Memory B cell (primary cell): ENCODE measurements at places on chromosomes 3 and 15.

GRCh38 chr3:13008155-13008995 lies 64.9 kb downstream of the IQSEC1 start:
- DNase-seq: no peak

GRCh38 chr3:78079514-78079913 lies 1039.6 kb downstream of the ROBO2 start:
- DNase-seq: no peak

DNA sequence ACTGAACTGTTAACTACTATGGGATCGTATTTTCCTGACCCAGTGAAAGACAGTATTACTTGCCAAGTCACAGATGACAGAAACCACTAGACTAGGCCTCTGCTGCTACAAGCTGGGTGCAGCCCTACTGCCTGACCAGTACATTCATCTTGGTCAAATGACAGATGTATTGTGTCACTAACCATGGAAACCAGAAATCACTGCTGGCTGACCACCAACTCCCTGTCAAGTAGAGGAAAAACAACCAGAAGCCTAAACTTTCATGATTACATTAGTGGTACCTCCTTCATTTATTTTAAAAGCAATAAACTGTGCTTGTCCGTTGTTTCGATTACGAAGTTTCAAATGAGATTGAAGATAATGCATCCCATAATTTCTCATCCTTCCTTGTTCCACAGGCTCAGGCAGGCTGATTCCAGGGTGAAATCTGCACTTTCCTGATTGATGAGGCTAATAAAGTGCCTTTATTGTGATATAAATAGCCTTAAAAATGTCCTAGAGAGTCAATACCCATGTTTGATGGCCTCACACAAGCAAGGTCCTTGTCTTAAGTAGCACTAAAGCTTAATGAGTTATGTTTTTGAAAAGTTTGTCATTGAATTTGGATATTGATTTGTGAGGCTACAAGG lies 309.7 kb downstream of the LSAMP start:
- DNase-seq: no peak

DNA sequence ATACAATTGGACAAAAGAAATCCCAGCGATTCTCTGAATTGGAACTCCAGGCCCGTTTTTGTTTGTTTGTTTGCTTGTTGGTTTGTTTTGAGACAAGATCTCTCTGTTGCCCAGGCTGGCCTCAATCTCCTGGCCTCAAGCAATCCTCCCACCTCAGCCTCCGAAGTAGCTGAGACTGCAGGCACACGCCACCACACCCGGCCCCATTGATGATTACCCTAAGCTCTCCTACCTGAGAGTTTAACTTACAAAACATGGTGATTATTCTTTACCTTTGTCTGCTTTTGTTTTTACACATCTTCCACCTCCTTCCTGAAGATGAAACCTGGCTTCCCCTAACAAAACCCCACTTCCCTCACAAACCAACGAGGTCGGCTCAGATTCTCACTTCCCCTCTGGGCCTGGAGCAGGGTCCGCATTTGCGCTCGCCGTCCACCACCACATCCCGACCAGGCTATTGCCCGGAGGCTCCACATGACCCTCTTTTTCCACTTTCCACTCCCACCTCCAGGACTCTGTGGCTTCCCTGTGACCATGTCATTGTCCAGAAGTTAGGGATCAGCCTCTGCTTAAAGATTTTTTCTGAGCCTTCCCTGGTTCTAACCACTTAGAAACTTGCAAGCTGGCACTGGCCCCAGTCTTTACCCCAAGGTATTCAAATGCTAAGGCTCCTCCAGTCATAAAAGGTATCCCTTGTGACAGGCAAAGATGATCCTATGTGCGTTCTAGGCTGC lies 14.8 kb downstream of the KLHL6 start:
- peak; percentile 49 for DNase-seq

DNA sequence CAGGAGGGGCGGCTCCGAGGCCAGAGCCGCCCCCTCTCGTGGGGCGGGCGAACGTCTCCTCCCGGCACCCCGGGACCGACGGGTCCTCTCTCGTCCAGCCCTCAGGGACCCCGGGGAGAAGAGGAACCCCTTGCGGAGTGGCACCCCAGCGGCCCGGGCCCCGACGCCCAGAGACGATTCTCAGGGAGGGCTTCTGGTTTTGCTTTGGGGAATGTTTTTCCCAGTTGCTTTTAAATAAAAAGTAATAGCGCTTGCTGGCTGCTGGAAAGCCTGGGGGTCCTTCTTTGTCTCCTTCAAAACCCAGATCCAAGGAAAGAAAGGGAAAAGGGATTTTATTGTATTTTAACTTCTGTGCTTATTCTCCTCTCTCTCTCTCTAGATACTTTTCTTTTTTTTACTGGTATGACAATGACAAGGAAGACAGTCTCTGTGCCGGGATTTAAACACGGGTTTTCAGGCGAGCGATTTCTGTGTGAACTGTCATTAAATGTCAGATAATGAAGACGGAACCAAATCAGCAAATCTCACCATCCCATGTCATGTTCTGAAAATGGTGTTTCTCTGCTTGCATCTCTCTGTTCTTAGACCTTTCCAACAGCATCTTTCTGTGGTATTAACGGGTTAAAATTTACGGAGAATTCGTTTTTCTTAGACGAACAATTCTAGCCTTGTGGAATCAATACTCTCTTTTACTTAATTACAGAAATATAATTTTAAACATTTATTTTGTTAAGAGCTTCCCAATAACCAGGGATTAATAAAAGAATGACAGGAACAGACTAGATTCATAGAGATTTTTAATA lies 530 bp upstream of the PCOLCE2 start:
- no peak for DNase-seq

DNA sequence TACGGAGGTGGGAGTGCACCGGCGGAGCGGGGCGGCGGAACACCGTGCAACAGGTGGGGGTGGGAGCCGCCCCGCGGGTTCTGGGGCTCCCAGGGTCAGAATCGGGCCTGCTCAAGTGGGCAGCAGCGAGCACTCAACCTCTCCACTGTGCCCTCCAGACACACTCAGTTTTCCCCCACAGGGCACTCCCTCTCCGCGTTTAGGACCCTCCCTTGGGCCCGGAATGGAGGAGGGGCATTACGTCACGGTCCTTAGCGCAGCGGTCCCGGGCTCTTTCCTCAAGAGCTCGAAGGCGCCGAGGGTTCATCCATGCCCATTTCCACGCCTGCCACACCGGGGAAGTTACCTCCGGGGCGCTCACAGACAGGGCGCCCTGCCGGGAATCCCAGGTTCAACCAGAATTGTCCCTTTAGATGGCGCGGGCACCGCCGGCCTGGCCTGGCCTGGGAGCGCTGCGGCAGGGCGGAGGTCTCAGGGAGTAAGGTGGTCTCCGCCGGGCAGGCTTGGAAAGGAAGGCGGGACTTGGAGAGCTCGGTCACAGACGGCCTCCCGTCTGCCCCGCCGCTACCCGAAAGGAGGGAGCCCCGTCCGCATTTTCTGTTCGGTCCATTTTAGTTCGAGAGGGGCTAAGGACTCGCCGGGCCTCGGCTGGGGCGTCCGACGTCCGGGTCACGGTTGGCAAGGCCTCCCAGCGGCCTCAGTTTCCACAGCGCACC lies 5.1 kb downstream of the RNU6-1 start:
- no peak for DNase-seq

- DNase-seq: no peak
Observed at GRCh38 chr3:58647381-58648141, 19.0 kb downstream of the FAM3D start.

GRCh38 chr3:35789042-35789831 lies 149.9 kb downstream of the ARPP21 start:
- no peak for DNase-seq

DNA sequence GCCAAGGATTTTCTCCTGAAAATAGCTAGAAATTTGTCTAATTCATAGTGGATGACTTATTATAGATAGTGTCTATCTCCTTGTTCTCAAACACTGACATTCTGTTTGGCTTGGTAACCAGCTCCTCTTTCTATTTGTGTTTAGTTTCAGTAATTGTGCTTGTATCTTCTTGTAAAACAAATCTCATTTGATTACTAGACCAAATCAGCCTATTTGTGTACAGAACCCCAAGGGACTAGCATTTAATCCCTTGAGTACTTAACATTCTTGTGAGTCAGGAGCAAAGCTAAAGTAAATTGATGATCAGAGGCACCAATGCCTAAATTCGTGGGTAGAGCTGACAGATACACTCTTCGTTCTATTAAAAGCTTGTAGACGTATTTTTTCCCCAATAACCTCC lies 306.5 kb upstream of the SLITRK3 start:
- DNase-seq: no peak

DNA sequence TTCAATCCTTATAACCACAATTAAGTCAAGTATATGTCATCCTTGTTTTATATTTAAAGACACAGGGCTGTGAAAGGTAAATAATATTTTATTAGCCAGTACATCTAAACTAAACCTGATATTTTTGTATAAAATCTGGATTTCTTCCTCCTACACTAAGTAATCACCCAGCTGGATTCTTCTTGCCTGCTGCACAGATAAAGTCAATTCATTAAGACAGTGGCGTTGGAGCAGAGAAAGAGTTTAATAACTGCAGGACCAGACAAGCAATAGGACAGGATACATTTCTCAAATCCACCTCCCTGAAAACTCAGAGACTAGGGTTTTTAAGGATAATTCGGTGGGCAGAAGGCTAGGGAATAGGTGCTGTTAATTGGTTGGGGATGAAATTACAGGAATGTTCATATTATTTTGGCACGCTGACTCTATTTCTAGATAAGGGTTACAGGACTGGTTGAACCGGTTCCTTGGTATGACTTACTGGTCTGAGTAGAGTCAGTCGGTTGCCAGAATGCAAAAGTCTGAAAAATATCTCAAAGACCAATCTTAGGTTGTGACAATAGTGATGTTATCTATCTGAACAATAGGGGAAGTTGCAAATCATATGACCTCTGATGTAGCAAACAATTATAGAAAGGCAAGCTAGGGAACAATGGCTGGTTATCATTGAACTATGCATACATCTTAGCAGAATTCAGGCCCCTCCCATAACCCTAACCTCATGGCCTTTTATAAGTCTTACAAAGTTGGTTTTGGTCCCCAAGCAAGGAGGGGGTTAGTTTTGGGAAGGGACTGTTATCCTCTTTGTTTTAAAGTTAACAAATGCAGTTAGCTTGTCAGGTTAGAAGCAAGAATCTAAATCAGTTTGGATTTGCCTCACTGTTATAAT lies 244.8 kb downstream of the ALCAM start:
- DNase-seq: no peak

- DNase-seq: peak; percentile 82
Observed at GRCh38 chr15:74540761-74541493, at the start of gene ARID3B. ARID3B (plus strand) TSS chr15:74541220; CDS start chr15:74543937, 2,717 bp downstream.

GRCh38 chr3:39460677-39461076 lies 6.8 kb upstream of the MOBP start:
- no peak for DNase-seq

- no peak for DNase-seq
Observed at GRCh38 chr15:59158701-59159034, 48.0 kb upstream of the LDHAL6B start.

GRCh38 chr3:120555657-120556509 lies 40.3 kb upstream of the NDUFB4 start:
- DNase-seq: no peak

- DNase-seq: no peak
Observed at GRCh38 chr3:44915702-44916438, 41.5 kb downstream of the TGM4 start.

DNA sequence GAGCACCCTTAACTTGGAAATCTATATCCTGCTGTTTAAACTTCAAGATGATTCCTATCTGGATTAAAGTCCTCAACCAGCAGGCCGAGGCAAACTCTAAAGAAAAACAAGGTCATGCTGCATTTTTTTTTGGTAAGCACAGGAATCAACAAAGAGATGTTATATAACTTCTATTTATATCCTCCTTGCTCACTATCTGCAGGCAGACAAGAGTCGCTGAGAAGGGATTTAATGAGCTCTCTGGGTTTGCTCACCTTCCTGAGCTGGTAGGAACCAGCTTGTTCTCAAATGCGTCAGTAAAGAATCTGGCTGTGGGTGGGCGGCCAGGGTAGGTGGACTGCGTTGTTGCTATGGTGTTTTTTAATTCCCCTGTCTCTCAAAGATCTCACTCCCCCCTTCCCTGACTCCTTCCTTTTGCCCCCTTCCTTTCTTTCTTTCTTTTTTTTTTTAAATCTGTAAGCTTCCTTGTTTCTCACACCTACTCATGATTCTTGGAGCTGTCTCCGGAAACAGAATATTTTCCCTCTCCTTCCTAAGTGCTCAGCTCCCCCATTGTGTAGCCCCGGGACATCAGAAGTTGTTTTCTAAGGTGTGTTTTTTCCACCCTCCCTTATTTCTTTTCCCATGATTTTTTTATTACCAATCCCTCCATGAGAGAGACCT lies 228.8 kb upstream of the BHLHE40 start:
- no peak for DNase-seq

DNA sequence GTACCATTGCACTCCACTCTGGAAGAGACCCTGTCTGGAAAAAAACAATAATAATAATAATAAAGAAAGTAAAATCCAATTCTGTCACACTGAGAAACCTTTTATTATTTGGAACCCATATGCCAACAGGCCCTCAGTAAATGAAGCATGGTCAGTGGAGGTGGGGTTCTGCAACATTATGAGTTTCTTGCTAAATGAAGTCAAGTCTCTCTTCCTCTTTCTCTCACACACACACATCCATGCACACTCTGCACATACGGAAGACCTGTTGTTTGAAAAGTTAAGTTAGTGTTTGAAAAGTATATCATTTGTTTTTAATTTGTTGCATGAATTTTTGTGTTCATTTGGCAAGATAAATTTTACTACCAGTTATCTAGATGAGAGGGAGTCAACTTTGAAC lies 27.8 kb downstream of the GAP43 start:
- DNase-seq: no peak

DNA sequence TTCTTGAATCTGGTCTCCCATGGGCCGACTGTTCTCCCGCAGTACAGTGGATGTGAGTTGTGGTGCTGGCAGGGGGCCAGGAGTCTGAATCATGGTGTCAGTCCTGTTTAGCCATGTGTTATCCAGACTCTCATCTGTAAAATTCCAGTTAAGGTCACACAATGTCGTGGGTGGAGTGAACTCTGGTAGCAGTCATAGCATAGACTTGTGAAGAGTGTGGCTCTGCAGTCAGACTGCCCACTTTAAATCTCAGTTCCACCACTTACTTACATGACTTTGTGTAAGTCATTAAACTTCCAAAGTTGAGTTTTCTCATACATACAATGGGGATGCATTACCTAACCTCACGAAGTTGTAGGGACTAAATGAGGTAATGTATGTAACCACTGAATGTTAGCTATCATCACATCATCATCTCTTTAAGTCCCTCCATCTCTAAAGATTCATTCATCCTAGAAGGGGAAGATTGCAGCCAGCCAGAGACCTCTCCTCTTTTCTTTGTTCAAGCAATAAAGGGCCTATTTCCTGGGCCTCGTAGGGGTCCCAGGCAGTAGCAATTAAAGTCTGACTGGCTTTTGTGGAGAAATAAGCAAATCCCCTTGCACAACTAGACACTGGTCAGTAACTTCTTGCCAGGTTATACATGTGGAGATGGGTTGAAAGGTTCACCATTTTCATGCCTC lies 93.9 kb downstream of the PCCB start:
- DNase-seq: no peak
